ENCODE measurements at places on chromosomes 6 and 20.

GRCh38 chr6:169723200-169723909 lies 945 bp downstream of the PHF10 start:
- DNase-seq: no peak

- no peak for DNase-seq
Observed at GRCh38 chr20:58511364-58511763, 3.8 kb downstream of the APCDD1L start.

DNA sequence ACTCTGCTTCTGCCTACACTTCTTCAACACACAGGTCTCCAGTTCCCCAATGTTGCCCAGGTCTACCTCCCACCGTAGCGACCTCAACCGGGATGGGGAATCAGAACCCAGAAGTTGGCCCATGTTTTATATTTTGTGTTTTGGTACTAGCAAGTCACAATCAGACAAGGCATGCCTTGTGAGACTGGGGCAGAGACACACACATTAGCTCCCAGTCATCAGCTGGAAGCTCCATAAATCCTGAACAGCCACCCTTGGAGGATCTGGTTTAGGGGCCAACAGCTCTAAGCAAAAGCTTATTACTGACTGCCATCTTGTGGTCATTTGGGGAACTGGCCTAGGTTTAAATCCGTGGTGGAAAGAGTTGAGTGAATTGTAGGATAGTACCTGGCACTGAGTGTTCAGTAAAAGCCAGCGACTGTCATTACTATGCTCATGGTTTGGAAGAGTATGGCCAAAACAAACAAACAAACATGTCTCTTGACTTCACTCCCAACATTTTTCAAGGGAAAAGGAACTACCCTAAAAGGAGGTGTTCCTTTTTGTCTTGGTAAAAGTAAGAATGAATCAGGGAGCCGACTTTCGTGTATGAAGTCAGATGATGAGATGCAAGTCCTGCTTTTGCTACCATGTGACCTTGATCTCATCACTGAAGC lies 40.5 kb downstream of the PIM1 start:
- peak; percentile 78 for DNase-seq

- no peak for DNase-seq
Observed at GRCh38 chr6:86558318-86558717, 379.0 kb upstream of the HTR1E start.

GRCh38 chr6:170134031-170134470 lies 156.8 kb downstream of the DLL1 start:
- DNase-seq: no peak

DNA sequence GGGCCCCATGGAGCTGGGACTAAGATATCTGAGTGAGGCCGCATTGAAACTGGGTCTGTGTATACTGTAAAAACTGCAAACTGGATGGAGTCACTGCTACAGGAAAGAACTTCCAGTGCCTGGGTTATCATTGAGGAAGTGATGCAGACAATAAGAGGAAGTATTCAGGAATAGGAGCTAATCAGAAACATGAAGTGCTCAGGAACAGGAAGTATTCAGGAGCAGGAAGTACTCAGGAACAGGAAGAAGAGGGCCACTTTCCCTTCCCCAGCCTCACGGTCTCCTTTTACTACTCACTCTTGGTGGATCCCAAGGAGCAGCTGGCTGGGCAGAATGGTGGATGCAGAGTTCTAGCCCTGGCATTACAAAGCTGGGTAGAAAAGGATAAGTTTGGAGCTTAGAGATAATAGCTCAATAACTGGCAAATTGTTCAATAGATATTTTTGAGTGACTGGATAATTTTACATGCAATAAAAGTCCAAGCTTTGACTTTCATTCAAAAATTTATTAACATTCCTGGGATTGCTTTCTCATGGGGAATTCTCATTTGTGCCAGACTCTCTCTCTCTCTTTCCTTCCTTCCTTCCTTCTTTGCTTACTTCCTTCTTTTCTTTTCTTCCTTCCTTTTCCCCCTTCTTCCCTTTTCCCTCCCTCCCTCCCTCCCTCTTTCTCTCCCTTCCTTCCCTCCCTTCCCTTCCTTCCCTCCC lies 82.2 kb upstream of the PAX1 start:
- DNase-seq: no peak

DNA sequence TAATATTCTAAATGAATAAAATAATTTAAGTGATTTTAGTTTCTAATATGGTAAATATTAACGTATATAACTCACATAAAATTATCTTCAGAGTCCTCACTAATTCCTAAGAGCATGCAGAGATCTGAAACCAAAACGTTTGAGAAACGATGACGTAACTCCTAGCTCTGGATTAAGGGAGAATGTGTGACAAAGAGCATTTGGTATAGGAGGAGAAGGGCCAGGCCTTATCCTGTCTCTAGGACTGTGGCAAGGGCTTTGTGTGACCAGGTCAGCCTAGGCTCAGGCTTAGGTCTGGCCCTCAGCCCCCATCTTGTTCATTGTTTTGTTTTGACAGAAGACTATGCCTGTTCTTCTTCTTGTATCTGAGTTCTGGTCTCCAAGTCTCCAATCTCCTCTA lies 19.2 kb upstream of the POLR1H start:
- no peak for DNase-seq

GRCh38 chr6:49264496-49264895 lies 198.6 kb downstream of the MMUT start:
- DNase-seq: no peak

DNA sequence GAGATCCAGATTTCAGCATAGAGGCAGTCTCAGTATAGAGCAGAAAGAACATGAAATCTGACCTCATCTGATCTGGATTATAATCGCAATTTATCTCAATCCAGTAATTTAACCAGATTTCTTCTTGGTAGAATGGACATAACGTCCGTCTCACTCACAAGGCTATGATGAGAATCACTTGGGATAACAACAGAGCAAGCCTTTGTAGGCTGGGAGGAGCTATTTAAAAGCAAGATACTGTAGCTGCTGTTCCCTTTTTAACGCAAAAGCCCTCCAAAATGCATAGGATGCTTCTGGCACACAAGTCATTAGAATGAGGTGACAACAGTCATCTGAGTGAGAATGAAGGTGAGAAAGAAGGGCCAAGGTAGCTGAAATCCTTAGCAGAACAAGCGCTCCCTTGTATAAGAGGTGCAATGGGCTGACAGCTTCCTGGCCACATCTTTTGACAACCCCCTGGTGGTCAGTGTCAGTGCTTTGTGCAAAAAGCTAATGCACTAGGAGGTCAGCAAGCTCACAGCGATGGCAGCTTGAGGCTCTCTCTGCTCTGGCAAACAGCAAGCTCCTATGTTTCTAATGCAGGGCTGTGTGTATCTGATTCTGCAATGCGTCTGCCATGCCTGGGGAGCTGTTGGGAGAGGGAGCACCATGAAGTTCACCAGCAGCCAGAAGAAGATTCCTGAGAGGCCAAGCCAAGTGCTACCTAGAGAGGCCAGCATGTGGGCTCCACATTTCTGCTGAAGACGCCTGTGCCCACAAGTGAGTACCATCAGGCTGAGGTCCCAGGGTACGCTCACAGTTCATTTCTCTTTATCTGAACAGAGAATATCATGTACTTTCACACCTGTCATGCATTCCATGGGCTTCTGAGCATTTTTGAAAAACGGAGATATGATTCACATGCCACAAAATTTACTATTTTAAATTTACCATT lies 16.2 kb downstream of the METTL24 start:
- DNase-seq: no peak

GRCh38 chr20:40880063-40880728 lies 148.4 kb upstream of the TOP1 start:
- no peak for DNase-seq

DNA sequence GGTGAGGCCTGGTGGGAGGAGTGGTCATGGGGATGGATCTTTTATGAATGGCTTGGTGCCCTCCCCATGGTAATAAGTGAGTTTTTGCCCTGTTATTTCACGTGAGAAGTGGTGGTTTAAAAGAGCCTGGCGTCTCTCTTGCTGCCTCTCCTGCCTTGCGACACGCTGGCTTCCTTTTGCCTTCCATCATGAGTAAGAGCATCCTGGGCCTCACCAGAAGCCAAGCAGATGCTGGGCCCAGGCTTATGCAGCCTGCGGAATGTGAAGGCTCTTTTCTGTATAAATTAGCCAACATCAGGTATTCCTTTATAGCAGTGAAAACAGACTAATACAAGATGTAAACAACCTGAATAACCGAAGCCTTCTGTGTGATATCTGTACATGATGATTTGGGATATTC lies 27.6 kb downstream of the VTA1 start:
- DNase-seq: no peak

- DNase-seq: no peak
Observed at GRCh38 chr20:63089051-63089907, 82.5 kb upstream of the BHLHE23 start.

- DNase-seq: no peak
Observed at GRCh38 chr6:148817689-148818088, 70.9 kb downstream of the UST start.

- no peak for DNase-seq
Observed at GRCh38 chr6:162442687-162443086, 284.9 kb downstream of the PRKN start.

GRCh38 chr6:21158149-21158548 lies 435.4 kb upstream of the SOX4 start:
- DNase-seq: no peak

DNA sequence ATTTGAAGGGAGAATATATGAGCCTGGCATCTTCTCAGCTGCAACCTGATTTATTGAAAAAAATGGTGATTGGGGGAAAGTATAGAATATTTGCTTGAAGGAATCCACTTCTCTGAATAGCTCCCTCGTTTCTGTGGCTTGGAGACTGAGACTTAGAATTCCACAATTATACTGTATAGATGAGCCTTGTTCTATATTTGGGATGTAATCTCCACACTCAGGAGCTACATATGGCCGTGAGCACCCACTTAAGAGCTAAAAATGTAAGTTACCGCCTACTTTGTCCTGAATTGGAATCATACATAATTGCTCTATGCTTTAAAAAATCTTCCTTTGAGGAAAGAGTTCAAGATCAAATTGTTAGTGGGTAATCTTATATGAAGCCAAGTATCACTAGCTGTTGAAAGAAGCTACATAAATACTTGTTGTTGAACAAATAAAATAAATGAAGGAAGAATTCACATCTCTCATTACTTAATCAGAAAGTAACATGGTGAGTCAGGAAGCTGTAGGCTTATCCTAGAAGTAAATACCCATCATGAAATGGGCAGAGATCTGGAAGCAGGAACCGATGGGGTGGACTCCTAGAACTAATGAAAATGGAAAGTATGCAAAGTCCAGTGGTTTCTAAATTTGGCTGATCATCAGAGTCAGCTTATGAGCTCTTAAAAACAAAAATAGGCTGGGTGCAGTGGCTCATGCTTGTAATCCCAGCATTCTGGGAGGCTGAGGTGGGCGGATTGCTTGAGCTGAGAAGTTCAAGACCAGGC lies 254.3 kb downstream of the SOX4 start:
- no peak for DNase-seq

GRCh38 chr6:52877168-52877567 lies 32.3 kb downstream of the GSTA3 start:
- no peak for DNase-seq

DNA sequence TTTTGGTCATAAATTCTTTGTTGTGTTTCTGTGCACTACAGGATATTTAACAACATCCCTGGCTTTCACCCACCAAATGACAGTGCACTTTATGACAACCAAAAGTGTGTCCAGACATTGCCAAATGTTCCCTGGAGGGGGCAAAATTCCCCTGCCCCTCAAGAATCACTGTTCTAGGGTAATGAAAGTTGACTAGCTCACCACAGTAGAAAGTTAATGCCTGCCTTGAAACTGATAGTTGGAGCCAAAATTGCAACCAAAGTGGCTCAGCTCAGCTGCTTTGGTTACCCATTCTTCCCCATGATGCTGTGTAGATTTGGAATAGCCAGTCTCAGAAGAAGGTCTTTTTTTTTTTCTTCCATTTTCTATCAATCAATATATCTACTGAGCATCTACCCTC lies 150.6 kb downstream of the RALGAPA2 start:
- no peak for DNase-seq

DNA sequence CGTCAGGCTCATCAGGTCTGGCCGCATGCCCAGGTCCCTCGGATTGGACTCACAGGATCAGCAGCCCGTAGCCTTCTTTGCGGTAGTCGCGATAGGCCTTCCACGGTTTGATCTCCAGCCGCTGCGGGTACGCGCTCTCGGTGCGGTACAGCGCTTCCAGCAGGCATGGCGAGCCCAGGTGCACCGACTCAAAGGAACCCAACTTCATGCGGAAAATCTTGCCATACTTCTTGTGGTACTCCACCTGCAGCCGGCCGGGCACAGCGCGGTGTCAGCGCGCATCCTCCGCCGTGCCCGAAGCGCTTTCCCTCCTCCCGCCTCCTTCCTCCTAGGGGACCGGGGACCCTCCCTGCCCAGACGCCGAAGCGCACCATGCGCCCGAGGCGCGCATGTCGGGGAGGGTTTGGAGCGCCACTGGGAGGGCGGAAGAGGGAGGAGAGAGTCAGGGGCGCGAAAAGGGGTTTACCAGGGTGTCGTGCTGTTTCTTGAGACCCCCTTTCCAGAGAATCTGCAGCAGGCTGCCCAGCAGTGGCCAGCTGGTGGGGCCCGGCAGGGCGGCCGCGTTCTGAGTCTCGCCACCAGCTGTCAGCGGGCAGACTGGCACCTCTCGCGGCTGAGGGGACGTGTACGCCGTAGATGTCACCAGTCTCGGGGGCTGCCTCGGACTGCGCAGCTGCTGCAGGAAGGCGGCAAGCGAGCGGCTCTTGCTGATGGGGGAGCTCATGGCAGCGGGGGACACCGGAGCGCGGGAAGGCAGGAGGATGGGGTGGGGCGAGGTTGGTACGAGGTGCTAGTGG lies 732 bp downstream of the CYP24A1 start:
- DNase-seq: no peak

- DNase-seq: no peak
Observed at GRCh38 chr20:63025534-63026331, 19.0 kb upstream of the BHLHE23 start.

DNA sequence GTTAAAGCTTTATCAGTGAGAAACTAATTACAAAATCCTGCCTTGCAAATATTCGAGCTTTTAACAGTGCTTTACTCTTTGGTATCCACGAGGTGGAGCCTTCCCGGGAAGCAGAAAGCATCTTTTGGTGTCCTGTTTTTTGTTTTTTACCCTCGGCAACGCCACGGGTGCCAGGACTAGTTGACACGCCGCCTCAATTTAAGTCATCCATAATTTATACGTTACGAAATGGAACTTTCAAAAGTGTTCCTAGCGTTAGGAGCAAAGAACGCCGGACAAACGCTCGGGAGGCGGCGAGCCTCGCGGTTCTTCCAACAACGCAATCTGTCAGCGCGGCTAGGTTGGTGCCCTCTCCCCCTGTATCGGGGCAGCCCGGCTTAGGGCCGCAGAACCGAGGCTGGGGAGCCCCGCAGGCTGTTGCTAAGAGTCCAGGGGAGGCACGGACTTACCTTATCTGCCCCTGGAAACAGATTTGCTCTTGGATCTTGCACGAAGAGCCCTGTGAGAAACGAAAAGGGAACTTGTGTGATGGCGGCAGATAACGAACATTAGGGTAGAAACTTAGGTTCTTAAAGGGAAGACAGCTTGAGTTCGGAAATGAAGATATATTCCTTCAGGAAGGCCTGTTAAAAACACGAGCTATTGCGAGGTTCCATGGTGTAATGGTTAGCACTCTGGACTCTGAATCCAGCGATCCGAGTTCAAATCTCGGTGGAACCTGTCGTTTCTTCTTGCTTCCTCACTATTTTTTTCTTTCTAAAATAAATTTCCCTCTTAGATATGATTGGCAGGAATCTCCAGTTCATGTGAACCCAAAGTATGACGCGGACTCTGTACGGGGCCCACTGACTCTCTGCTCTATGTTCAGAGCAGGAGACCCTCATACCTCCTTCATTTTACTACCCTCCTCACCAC lies 46.2 kb upstream of the ZNF184 start:
- DNase-seq: no peak

All from omental fat pad (tissue), 4 donors.